ENCODE measurements at places on chromosomes 11 and 22.

DNA sequence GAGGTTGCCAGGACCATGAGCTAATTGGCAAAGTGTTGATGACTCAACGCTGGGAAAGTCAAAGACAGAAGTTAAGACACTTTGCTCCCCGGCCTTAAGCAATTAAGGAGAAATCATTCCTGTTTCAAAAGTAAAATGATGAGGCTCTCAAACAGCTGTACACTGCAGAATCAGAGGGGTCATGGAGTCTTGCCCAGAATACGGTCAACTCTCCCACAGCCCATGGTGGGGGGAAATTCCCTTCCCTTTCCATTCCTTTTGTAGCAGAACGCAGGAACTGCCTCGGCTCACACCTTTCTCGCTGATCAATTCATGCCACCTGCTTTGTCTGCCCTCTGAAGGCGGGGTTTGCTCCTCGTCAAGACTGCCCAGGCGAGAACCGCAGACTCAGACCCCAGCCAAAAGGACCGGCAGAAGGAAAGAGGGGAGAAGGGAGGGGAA is 52.8 kb downstream of the MN1 start:
- no peak for DNase-seq

DNA sequence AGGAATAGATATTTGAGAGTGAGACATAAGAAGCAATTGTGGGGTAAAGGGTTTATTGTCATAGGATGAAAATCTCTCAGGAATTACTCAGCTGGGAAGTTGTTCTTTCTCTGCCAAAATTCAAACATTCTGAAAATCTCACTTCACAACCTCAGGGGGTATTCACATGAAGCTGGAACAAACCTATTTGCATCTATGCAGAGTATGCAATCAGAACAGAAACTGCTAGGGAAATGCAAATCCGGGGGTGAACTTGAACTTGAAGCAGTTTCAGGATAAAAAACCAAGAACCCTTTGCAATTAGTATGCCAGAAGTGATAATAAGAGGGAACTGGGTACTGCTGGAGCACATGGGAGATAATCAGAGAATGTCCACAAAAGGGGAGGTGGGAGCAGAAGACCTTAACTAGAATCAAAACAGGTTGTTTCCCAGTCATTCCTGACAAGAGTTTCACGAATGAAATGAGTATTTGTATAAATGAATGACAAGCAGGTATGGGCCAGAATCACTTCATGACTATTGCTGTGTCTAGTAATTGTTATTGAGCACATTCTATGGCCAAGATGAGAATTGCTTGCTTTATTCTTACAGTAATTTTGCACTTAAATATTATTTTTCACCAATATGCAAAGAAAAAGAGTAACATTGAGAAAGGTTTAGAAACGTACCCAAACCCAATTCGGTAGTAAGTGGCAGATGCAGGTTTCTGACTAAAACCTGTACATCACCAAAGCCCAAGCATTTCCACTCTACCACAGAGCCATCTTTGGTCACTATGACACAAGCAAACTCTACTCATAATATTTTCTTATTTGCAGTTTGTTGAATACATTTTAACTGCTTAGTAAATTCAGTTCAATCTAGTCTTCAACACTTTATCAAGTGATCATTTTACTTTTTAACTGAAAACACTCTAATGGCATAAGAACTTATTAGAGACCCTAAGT is 61.8 kb upstream of the UBASH3B start:
- DNase-seq: no peak

DNA sequence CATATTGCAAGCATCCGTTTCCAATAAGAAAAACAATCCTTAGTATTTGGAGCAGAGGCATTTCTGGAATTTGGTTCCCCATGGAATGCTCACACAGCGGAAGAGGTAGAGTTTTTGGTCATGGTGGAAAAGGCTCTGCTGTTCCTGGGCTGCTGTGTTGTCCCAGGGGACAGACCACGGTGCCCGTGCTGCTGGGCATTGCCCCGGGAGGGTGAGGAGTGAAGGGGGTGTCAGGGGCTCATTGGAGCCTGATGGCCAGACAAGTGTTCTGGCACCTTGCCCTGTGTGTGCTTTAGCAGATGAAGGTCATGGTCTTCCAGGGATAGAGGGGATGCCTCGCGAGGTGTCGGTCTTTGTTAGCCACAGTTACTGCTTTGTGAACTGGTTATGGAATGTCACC is 61.2 kb downstream of the MPPED1 start:
- no peak for DNase-seq

DNA sequence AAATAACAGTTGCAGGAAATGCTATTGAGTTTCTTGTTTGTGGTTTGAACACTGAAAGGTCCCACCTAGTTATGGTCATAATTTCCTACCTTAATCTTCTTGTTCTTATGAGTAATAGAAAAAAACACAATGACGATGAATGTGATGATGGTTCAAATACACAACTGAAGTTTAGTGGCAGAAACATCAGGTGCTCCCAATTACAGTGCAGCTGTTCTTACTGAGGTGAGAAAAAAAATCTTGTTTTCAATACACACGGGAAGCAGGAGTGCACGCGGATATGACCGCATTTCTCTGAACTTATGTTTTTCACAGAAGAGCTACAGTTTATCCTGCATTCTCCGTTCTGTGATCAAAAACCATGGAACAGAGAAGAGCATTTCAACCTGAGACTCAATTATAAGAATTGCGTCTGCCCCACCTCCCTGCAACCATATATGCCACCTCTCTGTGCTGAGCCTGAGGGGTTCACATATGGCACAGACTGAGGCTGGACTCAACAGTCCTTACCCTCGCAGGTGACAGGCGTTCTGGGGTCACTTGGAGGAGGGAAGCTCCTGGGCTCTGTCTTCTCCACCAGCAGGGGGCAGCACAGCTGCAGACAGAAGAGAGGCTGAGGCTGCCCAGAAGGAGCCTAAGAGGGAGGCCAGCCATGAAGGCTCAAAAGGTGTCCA is 99.7 kb upstream of the IGLL5 start:
- DNase-seq: peak; percentile 37

- DNase-seq: no peak
These were observed 71.5 kb downstream of the CYTH4 start for GRCh38 chr22:37353839-37354238.

GRCh38 chr11:77409046-77409445 is 64.8 kb downstream of the PAK1 start:
- no peak for DNase-seq

- DNase-seq: peak; percentile 8
These were observed 39.1 kb upstream of the CREB3L1 start for GRCh38 chr11:46238078-46238966.

- no peak for DNase-seq
These were observed 19.6 kb downstream of the BRD1 start for GRCh38 chr22:49807780-49808708.

- no peak for DNase-seq
These were observed 454.4 kb downstream of the NTM start for GRCh38 chr11:131824771-131825170.

DNA sequence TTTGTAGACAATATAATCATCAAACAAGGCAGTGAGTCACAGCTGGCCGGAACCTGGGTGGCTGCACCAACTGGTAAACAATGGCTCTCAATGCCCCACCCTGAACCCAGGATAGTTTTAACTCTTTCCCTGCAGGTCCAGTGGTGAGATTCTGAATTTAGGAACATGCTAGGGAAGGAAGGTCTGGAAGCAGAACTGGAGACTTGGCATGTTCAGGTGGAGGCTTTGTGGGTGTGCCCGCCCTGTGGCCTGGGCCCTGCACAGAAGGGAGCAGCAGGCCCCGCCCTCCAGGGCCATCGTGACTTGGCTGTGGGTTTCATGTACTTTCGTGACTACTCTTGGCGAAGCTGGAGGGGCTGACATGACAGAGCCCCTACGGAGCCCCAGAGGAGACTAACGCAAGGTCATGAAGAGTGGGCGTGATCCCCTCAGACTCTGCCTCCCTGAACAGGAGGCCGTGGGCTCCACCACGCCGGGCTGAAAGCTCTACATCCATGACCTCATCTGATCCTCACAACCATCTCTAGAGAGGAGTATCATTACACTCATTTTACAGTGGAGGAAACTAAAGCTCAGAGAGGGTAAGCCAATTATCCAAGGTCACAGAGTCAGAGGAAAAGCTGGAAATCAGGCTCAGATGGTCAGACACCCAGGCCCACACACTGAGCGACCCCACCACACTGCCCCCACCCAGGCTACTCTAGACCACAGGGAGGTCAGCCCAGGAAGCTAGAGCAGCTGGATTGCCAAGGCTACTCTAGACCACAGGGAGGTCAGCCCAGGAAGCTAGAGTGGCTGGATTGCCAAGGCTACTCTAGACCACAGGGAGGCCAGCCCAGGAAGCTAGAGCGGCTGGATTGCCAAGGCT is 27.3 kb downstream of the MAFF start:
- DNase-seq: no peak

- DNase-seq: no peak
These were observed 71.2 kb downstream of the LRRC32 start for GRCh38 chr11:76599041-76600013.

DNA sequence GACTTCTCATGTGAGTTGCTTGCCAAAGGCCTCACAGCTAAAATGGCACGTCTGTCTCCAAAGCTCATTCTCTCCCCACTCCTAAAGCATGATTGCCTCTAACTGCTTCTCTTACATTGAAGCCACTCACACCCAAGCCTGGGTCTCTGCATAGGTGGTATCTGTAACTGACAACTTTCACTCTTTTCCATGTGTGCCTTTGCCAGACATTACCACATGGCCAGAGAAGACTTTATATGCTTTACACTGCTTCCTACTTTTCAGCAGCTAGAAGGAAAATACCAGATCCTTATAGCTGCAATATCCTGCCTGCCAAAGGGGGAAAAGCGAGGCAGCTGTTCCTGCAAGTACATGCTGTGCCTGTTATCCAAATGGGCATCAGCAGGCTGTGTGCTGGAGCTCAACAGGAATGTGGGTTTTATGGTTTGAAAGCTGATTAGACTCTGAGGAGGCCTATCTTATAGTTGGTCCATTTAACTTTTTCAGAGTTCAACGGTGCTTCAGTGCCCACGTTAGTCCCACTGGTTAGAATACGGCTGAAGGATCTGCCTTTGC is 547.1 kb downstream of the RAB38 start:
- no peak for DNase-seq

DNA sequence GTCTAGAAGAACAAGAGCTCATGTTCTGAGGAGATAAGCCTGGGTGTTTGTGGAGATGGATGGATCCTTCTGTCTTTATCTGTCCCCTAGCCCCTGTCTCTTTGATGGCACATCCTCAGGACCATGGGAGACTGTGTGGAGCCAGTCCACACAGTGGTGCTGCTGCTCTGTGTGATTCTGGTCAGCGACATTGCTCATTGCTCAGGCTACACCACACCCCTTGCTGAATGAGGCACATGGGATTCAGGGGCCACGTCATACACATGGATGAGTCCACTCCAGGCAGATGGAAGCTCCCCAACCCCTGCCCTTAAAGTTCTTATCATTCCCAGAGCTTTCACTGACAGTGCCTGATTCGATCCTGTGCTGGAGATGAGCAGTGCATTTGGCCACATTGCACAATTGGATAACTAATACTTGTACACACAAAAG is 222.2 kb downstream of the NAV2 start:
- no peak for DNase-seq

- no peak for DNase-seq
These were observed 134.9 kb downstream of the RCN1 start for GRCh38 chr11:32225571-32226285.

DNA sequence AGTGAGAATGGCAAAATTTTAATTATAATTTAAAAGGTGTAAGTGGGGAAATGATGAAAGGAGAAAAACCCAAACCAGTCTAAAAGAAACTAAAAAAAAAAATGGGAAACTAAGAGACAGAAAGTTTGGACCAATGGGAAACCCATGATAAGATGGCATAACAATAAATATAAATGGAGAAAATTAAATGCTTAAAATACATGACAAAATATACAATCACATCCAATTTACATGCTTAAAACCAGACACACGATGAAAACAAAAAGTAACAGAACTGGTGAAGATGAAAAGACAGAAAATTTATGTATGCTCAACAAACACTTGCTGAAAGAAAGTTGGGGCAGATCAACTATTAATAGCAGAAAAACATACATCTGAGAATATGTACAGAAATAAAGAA is 1471.1 kb downstream of the TBC1D22A start:
- DNase-seq: no peak

DNA sequence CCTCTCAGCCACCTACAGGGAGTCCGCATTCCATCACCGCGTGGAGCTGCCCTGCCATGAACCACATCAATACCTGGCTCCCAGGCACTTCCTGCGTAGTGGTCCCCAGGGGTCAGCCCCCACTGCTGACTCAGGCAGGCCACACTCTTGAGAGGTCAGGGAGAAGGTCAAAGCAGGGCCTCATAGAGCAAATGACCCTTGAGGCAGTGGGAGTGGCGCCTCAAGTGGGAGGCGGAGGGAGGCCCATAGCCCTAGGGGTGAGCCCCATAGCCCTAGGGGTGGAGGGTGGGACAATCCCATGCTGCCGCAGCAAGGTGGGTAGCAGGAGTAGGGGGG is 5.0 kb downstream of the PRDX5 start:
- no peak for DNase-seq

DNA sequence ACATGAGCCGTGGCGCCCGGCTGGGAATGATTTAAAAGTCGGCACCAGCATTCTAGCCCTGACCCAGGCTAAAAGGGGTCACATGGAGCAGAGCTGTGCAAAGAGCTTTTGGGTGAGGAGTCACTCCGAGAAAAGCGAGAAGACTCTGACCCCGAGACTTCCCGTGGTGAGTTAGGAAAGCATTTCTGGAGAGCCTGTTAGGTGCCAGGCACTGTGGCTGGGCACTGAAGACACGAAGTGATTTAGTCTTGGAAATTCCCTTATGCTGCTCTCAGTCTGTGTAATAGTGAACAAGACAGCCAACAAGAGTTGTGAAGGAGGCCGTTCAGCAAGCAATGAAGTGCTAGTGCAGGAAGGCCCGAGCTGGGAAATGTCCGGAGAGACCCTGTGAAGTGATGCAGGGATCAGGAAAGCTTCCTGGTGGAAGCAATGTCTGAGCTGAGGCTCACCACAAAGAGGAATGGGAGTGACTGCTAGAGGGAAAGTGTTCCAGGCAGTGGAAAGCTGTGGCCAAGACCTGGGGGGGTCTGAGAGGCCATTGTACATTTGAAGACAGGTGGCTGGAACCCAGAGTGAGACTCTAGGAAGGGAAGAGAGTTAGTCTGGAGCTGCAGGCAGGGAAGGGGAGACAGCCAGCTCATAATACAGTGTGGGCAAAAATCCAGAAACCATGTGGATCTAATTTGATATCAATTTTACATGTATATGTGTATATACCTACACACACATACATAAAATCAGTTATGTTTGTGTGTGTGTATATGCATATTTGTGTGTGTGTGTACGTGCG is 31.6 kb downstream of the MARK2 start:
- no peak for DNase-seq

- DNase-seq: no peak
These were observed 61.8 kb downstream of the ANO1 start for GRCh38 chr11:70139785-70140410.

Data from NCI-H2029 (cell line).